ENCODE measurements at places on chromosomes 2 and 18. TPM values are rescaled to one million over a fixed set of nuclear protein-coding genes. Genes with fewer than 3 reads are reported as not detected.

TMEM169 gene
- 0.41 TPM for total RNA-seq

HSPE1 gene
- total RNA-seq = 103 TPM

DCDC2C gene
- not detected for total RNA-seq

GRCh38 chr2:226466589-226466988 is 333.0 kb downstream of the IRS1 start:
- DNase-seq = no peak

GRCh38 chr2:187982668-187983067 is 309.0 kb upstream of the GULP1 start:
- DNase-seq = no peak

GRCh38 chr2:239544918-239545465 is 144.2 kb upstream of the HDAC4 start:
- no peak for DNase-seq

- no peak for DNase-seq
These were observed 358.2 kb upstream of the UBE2E3 start for GRCh38 chr2:180621941-180622918.

- no peak for DNase-seq
These were observed 229.2 kb downstream of the GLI2 start for GRCh38 chr2:120964819-120965218.

GRCh38 chr2:30109856-30110255 is 37.0 kb upstream of the YPEL5 start:
- DNase-seq = no peak

GRCh38 chr18:47163241-47163640 is 12.9 kb downstream of the IER3IP1 start:
- no peak for DNase-seq

DNA sequence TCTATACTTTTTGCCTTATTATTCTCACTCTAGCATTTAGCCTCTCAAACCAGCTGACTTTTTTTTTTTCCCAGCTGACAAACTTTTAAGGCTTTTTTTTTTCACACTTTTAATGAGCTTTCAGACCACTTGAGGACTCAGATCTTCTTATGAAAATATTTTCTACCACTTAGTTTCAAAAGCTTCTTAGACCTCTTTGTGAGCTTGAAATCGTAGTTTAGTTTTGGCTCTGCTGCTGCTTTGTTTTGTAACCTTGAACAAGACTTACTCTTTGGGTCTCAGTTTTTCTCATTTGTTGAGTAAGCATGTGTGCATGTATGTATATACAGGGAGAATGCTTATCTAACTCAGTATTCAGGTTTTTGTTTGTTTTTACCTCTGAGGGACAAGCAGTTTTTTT is 3.5 kb downstream of the NBEAL1 start:
- DNase-seq = no peak

GRCh38 chr2:207881902-207882301 is 112.2 kb upstream of the FZD5 start:
- DNase-seq = no peak
